Natural killer cell (primary cell): ENCODE measurements at places on chromosomes 5 and 9.

DNA sequence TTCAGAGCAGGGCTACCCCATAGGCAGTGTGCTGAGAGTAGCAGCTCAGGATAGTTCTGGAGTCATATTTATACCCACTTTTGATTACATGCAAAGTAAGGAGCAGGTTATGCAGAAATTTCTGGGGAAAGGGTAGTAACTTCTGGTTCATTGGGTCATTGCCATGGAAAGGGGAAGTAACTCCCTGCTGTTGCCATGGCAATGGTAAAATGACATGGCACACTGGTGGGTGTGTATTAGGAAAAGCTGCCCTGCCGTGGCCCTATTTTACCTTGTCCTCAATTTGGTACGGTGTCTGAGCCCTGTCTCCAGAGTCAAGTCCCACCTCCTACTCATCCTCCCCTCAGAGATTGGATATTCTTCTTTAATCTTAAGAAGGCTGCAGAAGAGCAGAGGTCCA lies 526.7 kb upstream of the TYRP1 start:
- no peaks in the 10 kb centered on the region for H3K36me3 ChIP-seq
- no peak overlapping the region for H3K4me3 ChIP-seq
- H3K27ac ChIP-seq, result no peak overlapping the region
- H3K4me1 ChIP-seq, result no peaks in the 10 kb centered on the region
- H3K27me3 ChIP-seq, result no peaks in the 10 kb centered on the region

DNA sequence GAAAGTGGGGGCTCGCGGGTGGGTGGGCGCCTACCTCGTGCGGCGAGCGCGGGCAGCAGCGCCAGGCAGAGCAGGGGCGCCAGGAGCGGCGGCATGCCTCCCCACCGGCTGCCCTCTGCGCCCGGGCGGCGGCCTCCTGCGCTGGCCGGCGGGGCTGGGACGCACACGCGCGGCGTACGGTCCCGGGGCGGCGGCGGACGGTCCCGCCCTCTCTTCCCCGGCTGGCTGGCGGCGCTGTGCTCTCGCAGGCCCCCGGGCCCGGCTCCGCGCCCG lies 220 bp downstream of the NOTCH1 start:
- H3K4me1 ChIP-seq, result peaks cover 68% of the 10 kb centered on the region
- no peak overlapping the region for H3K27ac ChIP-seq
- peak overlapping the region; percentile 69 for H3K4me3 ChIP-seq
- DNase-seq, result no peak
- H3K27me3 ChIP-seq, result no peaks in the 10 kb centered on the region

DNA sequence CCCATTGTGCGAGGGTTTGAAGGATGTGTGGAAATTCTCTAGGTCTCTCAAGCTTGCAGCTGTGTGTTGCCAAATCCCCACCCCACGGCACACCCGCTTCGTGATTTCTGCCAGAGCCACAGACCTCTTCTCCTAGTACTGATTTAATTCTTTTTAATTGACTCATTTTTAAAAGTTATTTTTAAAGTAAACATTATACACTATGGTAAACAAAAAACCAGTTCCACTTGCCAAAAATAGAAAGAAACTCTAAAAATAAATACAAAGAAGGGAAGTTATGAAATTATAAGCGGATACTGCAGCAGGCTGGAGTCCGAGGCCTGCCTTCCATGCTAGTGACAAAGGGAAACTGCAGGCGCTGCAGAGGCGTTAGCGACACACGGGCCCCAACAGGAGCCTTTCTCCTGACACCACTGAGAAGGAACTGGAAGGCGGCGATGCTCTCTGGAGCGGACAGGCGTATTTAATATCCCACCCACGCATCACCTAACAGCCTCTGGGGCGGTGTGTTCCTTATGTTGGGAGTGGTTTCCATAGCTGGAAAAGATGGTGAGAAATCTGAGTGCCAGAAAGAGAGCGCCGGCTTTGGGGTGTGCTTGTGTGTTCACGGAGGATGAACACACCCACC lies 122.5 kb downstream of the COL23A1 start:
- no peak overlapping the region for H3K4me3 ChIP-seq
- H3K27ac ChIP-seq, result no peak overlapping the region
- H3K27me3 ChIP-seq, result no peaks in the 10 kb centered on the region
- no peaks in the 10 kb centered on the region for H3K36me3 ChIP-seq

DNA sequence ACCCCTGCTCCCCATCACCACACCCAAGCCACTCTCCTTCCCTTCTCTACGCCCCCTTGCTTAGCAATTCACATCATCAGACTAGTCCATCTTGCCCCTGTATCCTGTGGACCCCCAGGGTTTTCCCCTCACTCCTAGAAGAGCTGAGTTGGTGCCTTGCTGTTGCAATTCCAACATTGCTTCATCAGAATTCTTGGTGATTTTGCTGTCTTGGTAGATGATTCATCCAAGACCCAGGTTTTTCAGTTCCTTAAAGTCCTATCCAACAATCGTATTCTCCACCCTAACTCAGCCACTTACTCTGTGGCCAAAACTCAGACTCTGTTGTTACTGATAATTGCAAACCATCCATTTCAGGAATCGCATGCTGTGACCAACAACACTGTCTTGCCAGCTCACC lies 21.4 kb upstream of the CCNJL start:
- H3K4me3 ChIP-seq, result no peak overlapping the region
- no peaks in the 10 kb centered on the region for H3K36me3 ChIP-seq
- no peak for DNase-seq
- H3K27ac ChIP-seq, result no peak overlapping the region
- H3K27me3 ChIP-seq, result no peaks in the 10 kb centered on the region

- H3K4me3 ChIP-seq, result no peak overlapping the region
- no peaks in the 10 kb centered on the region for H3K36me3 ChIP-seq
- no peak overlapping the region for H3K27ac ChIP-seq
- no peaks in the 10 kb centered on the region for H3K4me1 ChIP-seq
- H3K27me3 ChIP-seq, result no peaks in the 10 kb centered on the region
Measured at GRCh38 chr9:74865177-74865576, 22.5 kb downstream of the TRPM6 start.
